ENCODE measurements at places on chromosomes 2 and 18.

DNA sequence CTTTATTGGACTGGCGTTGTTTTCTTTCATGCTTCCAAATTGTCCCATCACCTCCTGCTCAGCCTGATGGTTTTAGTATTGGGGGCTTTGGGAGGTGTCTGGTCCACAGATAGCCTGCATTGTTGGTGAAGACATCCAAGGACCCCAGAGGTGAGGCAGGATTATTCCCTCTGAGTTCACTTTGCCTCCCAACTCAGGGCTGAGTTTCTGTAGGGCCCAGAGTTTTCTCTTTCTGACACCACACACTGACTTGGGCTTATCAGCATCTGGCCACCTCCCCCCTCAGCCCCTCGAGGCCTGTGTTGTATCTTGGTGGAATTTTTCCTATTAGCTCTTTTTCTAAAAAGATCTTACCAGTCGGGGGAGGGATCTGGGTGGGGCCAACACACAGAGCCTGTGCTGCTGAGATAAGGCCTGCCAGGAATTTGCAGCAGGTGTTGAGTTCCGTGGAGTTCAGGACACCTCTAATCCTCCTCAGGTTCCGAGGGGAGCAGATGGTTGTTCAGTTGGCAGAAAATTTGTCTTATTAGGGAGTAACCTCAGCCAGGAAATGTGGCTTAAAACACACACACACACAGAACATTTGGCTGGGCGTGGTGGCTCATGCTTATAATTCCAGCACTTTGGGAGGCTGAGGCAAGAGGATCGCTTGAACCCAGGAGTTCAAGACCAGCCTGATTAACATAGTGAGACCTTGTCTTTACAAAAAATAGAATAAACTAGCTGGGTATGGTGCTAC is 7.3 kb downstream of the EMILIN2 start:
- DNase-seq, result no peak

DNA sequence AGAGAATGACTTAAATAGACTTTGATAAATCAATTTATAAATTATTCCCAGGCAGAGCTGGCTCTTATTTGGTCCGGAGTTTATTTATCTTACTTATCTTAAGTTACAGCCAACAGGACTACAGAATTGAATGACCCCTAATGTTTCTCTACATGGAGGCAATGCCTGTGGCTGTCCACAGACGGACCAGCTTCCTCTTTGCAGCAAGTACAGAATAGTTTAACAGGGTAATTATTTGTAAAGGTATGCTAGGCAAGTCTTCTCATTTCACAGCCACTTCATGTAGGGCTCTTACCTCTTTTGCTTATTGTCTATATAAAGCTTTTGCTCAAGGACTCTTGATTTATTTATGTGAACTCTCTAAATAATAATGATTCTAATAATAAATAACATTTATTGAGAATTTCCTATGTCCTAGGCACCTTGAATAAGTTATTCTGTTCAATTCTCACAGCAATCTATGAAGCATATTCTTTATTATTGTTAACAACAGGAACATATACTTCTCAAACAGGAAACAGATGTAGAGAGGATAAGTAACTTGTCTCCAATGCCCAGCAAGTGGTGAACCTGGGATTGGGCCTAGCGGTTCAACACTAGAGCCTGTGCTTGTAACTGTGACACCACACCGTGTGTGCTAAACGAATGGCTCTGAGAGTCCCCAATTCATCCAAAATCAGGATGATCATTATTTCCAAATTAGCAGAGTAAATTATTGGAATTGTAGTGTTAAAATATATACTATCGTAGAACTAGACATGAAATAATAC is 58.8 kb upstream of the NXPH2 start:
- no peak for DNase-seq

- no peak for DNase-seq
These were observed 149.7 kb downstream of the BCL2 start for GRCh38 chr18:63169853-63170252.

DNA sequence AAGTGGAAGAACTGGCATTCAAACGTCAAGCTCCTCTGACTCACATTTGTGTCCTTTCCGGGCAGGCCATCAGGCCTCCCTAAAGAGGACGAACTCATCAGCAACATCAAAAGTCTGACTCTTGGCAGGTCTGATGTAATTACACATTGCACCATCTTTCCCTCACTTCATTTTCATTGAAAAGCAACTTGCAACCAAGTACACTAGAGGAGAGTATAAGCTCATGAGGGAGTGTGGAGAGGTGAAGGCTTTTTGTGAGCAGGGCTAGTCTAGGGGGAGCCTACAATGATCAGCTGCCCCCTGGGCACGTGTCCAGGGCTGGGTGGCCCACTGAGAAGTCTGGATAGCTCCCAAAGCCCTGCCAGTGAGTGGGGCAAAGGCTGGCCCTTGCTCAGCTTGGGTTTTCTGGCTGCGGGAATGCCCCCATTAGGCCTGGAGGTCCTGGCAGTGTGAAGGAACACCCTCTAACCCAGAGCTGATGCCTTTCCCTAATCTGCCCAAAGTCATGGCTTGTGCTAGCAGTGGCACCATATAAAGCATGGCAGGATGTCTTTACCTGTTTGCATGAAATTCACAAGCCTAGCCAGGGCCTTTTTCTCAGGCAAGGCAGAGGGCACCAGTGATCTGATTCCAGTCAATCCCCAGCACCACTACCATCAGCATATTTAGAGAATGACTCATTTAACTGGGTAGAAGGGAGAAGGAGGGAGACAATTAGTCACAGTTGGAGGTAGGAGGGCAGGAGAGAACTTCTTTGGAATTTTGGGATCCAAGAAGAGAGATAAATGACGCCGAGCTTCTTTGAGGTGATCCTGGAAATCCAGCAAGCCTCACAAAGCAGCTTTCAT is 8.5 kb upstream of the DAW1 start:
- DNase-seq, result no peak

DNA sequence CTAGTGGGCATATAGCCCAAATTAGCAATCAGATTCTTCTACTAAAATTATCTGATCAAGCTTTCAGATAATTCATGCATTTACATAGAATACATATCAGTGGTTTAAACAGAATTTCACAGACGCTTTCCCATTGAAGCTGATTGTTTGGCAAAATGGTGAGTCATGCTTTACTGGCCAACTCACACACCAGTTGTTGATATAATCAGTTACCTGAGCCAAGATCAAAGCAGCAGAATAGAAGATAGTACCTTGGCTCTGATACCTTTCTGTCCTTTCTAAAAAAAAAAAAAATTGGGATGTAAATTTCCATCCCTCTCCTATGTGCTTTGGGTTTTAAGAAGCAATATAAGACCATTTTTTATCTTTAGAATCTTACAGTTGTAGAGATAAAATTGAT is 178.0 kb downstream of the MCFD2 start:
- no peak for DNase-seq

GRCh38 chr2:227772932-227773331 is 27.2 kb downstream of the SCYGR8 start:
- no peak for DNase-seq

- no peak for DNase-seq
These were observed 57.8 kb upstream of the LMAN1 start for GRCh38 chr18:59416818-59417217.

GRCh38 chr18:47530695-47531094 is 279.2 kb upstream of the SKOR2 start:
- DNase-seq, result no peak

DNA sequence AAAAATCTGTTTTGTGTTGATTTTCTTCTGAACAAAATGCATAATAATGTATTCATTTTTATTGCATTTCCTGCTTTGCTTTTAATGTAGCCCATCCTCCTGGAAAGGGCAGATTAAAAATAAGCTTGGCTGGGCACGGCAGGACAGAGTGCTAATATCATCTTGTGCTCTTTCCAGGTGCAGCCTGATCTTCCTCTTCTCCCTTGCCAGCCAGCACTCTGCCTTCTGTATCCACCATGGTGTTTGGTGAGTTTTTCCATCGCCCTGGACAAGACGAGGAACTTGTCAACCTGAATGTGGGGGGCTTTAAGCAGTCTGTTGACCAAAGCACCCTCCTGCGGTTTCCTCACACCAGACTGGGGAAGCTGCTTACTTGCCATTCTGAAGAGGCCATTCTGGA is 52.3 kb downstream of the KCNS3 start:
- no peak for DNase-seq

Measured in brain pericyte (primary cell).